ENCODE measurements at places on chromosomes 2 and 18.

DNA sequence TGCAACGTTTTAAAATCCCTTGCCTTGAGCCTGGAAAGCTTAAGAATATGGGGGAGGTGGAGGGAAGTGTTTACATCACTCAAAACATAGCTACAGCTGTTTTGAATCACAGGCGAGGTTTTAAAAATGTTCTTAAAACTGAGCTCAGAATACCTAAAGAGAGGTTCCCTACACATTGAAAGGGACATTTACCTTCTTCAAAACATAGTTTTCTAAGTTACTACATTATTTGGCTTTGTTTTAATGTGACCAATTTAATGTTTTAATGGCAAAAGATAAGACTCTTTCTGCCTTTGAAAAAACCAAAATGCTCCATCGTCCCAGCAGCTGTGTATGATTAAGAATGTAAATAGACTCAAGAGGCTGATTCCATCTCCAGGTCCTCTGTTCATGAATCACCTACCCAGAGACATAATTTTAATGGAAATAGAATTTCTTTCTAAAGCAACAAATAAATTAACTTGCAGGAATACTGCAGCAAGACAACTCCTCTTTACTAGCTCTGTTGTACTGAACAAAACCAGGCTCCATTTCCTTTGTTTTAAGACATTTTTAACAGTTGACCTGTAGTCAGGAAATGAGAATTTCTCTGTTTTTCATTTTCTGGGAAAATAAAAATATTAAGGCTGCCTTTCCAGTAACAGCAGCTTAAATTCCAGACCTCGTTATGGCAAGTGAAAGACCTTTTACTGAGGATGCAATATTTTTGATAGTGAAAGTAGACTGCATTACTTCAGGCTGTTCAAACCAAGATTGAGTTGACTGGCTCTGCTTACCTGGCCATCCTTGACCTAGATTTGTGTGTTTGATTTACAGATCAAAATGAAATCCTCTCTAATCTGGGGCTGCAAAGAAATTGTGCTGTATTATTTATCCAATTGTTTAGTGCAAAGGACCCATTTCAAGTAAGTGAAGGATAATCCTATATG, 33.7 kb upstream of the WDR75 start:
- DNase-seq, result peak; percentile 11

DNA sequence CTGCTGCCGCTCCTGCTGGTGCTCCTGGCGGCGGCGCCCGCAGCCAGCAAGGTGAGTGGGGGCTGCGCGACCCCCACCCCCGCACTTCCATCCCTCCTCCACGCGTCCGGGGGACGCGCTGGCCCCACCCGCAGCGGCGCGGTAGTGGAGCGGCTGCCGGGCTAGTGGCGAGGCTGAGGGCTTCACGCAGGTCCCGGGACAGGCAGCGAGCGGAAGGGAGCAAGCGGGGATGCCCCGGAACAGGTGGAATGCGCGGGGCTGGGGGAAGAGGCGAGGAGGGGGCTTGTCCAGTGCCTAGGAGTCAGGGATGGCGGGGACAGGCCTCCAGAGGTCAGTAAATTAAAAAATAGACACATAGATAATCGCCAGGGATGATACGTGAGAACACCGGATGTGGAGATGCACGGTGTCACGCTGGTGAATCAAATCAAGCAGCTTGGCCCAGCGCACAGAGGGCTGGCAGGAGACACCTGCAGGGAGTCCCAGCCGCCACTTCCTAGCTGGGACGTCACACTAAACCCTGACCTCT, 403 bp downstream of the COL4A3 start:
- DNase-seq, result no peak

GRCh38 chr2:23422089-23423061, 37.4 kb downstream of the KLHL29 start:
- no peak for DNase-seq

DNA sequence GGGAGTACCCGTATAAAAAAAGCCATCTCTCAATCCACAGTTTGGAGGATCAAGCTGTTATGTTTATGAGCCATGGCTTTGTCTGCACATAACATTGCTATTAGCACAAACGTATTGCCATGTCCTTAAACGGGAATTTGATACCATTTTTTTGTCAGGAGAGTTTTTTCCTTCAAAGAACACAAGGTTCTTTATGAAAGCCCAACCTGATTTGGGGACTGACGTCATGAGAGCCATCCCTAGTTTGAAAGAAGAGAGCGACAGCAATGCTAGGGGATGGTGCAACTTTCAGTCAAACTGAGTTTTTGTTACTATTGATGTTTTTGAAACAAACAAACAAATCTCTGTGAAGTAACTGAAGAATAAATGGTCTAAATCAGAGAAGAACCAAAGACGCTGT, 376.6 kb downstream of the EIPR1 start:
- no peak for DNase-seq

DNA sequence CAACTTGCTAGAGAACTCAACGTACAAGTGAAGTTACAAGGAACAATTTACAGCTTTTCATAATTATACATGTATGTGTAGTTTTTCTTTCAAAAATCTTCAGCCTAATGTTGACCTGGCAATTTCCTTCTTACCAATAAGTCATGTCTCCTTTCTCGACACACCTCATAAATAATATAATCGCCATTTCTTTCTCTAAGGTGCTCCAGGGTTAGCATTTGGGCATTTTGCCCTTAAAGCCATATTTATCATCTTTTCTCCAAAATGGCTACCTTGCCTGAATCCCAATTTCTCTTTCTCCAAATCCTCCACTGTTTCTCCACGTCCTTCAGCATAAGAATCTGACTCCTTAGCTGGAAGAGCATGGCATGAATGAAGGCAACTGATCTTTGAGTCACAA, 50.3 kb upstream of the RAB27B start:
- DNase-seq, result no peak

All from RWPE1 (cell line).